Fibroblast of mammary gland (primary cell): ENCODE measurements at places on chromosomes 7 and 10.

- DNase-seq: peak; percentile 47
Observed at GRCh38 chr7:140304191-140304799, 94.0 kb downstream of the SLC37A3 start.

- no peak for DNase-seq
Observed at GRCh38 chr7:34249192-34249591, 343.9 kb downstream of the BMPER start.

DNA sequence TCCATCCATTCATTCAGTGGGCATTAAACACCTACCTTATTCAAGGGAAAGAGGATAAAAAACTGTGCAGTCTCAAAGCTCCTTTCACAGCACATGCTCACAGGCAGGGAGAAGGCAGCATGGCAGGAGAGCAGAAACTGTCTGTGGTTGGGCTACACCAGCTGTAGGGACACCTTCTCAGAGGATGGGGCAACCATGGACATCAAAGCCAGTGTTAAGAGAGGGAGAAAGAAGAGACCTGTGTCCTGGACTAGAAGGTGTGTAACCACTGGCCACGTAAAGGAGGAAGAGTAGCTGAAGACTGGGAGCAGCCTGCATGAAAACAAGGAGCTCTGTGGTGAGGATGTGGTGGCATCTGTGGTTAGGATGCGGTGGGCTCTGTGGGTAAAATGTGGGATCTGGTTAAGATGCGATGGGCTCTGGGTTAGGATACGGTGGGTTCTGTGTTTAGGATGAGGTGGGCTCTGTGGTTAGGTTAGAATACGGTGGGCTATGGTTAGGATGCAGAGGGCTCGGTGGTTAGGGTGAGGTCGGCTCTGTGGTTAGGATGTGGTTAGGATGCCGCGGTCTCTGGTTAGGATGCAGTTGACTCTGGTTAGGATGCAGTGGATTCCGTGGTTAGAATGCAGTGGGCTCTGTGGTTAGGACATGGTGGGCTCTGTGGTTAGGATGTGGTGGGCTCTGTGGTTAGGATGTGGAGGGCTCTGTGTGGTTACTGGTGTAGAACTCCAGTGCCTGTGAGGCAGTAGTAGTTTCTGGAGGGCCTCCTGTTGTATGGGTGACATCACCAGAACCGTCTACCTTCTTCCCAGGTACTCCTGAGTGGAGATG lies 197.6 kb downstream of the WDR37 start:
- DNase-seq: no peak

DNA sequence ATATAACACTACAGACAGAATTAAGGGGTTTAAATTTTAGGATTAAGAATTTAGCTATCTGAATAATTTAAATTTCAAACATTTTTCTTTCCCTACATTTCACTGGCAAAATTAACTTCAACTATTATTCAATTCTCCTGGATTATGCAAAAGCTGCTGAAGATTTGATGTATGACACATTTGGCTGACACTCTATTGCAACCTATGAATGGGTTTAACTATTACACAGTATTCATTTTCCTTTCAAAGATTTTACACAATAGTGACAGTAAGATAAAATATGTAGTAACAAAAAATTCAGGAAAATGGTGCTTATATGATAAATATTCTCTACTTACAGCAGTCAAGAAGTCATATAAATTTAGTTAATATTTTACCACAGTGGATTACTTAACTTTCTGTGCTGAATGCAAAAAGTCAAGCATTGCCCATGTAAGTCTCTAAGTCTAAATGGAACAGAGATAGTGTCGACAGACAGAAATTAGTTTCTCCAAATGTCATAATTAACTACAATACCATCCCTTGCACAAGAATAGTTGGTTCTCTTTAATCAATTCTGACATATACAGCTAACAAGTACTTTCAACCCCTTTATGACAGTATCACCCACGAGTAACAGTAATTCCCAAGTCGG lies 194.1 kb upstream of the FRMD4A start:
- DNase-seq: no peak

GRCh38 chr10:109963439-109963838 lies 40.1 kb upstream of the XPNPEP1 start:
- peak; percentile 93 for DNase-seq

DNA sequence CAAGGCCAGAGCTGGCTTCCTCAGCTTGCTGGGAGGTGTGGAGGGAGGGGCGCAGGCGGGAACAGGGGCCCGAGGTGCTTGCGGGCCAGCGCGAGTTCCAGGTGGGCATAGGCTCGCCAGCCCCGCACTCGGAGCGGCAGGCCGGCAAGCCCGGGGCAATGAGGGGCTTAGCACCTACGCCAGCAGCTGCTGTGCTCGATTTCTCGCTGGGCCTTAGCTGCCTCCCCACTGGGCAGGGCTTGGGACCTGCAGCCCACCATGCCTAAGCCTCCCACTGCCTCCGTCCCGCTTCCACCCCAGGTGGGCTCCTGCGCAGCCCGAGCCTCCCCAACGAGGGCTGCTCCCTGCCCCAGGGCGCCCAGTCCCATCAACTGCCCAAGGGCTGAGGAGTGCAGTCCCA lies 25.9 kb upstream of the MAT1A start:
- DNase-seq: no peak

GRCh38 chr10:42476101-42476500 lies 162.3 kb downstream of the ZNF33B start:
- no peak for DNase-seq

- DNase-seq: peak; percentile 88
Observed at GRCh38 chr7:94043299-94043698, 39.1 kb upstream of the BET1 start.

- peak; percentile 81 for DNase-seq
Observed at GRCh38 chr7:140479062-140479738, at the start of gene MKRN1. TSS of gene MKRN1 (minus strand) at chr7:140479505. CDS start at chr7:140479344, 161 bp downstream.

GRCh38 chr10:61662794-61663259 lies at the start of gene CABCOCO1:
TSS of gene CABCOCO1 (plus strand) at chr10:61662929. CDS start at chr10:61662973, 44 bp downstream.
- peak; percentile 45 for DNase-seq

DNA sequence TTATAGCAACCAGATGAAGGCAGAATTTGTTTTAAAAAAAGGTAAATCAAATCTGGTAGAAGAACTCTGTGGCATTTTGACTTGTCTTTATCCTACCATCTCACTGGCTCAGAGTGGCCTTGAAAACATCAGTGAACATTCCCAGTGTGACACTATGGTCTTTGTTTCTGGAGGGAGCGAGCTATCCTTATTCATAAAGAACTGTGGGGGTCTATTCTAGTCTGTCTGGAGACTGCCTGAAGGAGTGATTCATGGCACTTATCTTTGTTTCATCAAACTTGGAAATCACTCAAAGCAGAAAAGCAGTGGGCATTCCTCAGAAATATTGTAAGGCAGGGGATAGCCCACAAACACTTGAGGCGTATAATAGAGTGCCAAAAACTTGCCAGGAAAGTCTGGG lies 719.1 kb downstream of the PCDH15 start:
- DNase-seq: no peak

DNA sequence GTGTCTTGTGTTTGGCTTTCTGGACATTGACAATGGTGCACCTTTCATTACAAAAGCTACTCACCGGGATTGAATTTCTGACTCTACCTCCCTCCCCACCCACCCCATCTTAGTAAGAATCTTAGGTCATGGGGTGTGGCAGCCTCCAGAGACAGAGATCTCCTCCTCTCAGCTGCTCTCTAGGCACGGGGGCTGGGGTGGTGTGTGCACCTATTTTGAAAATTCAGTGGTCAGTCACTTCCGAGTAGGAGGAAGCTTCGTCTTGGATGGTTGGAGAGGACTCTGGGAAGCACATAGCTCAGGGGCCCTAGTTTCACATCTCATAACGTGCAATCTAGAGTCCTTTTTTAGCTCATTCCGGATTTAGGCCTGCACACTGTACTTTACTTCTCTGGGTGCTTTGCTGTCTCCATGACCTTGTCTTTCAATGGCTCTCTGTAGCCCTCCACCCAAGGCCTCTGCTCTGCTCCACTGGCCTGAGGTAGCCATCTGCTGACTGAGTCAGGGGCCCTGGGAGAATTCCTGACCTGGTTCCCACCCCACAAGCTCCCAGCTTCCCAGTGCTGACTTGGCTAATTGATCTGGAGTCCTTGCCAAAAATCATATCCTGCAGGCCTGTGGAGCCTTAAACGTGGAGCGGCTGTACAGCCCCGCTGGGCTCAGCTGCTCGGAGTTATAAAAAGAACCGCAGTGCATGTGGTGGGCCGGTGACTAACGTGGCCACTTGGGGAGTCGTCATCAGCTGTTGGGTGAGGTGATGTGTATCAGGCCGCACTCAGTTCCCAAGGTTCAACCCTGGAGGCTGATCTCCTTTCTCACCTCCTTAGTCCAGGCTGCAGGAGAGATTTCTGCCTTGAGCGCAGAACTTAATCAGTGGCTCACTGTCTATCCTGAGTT lies 19.3 kb upstream of the ADAMTS14 start:
- DNase-seq: peak; percentile 100

DNA sequence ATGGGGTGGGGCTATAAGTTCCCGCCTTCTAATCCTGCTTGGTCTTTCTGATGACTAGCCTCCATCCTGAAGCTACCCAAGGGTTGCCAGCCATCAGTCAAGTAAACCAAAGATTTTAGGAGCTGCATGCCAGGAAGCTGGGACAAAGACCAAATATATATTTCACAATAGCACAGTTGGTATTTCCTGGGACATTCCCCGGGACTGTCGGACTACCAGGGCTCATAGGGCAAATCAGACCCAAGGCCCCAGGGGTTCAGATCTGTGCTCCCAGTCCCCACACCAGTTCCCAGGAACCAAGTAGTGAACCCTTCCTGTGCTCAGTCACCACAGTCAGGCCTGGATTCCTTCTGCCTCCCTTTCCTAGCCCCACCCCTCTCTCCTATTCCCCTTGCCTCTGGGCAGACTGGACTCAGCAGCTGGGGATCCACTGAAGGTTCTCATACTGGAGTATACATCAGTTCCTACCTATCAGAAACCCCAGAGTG lies 5.7 kb upstream of the CXCL12 start:
- DNase-seq: no peak

GRCh38 chr7:24866004-24866615 lies 108.8 kb upstream of the GSDME start:
- DNase-seq: no peak

DNA sequence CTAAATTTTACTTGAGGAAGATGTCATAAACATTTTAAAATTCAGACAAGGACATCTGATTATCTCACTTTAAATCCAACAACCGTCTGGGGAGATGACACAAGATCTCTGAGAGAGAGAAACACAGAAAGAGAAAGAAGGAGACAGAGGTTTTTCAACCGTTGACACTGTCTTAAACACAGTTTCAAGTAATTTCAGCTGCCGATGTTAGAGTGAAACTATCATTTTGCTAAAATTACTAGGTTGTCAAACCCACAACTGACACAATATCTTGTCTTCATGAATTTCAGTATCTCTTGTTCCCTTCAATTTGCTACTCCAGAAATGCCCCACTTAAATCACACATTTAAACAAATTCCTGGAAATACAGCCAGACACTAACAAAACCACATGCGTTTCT lies 174.8 kb downstream of the RAPGEF5 start:
- no peak for DNase-seq

DNA sequence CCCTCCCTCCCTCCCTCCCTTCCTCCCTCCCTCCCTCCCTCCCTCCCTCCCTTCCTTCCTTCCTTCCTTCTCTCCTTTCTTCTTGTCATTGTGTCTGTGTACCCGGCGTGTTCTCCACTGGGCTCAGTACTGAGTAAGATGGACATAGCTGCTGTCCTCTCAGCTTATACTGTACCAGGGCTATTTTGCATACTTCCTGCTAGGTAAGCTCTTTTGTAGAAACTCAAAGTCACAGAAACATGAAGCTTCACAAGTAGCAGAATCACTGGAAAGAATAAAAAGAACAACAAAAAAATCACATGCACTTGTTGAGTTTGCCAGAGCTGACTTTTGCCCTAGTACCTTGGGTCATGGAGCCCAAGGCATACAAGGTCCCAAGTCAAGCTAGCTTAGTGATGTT lies 125.7 kb downstream of the PLPP4 start:
- no peak for DNase-seq

GRCh38 chr7:44396931-44397545 lies 71.6 kb upstream of the CAMK2B start:
- peak; percentile 26 for DNase-seq

DNA sequence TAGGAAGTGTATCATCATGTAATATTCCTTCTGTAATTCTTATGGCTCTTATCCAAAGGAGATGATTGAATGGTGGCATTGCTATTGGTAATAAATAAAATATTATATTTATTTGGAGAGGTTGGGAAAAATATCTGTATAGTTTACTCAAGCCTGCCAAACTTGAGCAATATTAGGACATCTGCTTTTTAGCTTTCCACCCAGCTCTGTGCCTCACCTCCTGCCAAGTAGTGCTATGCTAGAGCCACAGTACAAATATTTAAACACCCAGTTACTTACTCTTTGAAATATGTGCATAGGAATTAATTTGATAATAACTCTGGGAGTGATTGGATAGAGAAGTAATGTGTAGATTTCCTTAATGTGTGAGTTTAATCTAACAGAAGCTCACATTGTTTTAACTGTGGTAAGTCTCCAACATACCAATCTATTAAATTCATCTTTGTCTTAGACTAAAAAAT lies 129.2 kb downstream of the BBS9 start:
- DNase-seq: peak; percentile 25

GRCh38 chr10:48672596-48673265 lies 11.9 kb upstream of the WDFY4 start:
- no peak for DNase-seq

GRCh38 chr10:73209705-73210104 lies 37.4 kb downstream of the DNAJC9 start:
- DNase-seq: peak; percentile 17

- DNase-seq: peak; percentile 52
Observed at GRCh38 chr7:38374507-38374906, 101.1 kb upstream of the TARP start.

- peak; percentile 86 for DNase-seq
Observed at GRCh38 chr10:59536167-59537014, 173.3 kb downstream of the SLC16A9 start.

DNA sequence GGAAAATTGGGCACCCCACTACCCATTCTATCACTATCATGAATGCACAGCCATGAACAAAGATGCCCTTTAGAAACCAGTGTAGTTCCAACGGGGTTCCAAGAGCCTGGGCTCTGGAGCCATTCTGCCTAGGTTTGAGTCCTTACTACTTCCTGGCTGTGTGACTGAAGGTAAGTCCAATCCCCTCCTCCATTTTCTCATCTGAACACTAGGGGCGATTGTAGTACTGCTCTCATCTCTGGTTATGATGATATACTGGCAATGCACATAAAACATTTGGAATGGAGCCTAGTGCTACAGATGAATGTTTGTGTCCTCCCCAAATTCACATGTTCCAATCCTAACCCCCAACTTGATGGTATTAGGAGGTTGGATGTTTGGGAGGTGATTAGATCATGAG lies 28.1 kb upstream of the CDH23 start:
- no peak for DNase-seq

DNA sequence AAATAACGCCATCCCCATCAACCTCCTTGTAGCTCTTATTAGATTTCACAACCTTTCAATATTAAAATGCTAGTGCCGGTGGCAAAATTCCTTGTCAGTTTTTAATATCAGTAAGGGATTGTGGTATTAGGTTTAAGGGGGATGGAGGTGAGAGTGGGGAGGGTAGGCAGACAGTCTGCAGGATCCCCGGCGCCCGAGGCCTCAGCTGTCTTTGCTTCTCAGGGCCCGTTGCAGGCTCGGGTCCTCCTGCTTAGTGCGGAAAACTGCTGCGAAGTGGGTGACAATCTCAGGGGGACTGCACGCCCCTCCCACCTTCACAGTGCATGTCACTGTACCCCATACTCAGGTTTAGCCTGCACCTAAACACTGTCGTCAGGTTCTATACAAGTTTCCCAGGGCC lies 274.3 kb upstream of the PODXL start:
- no peak for DNase-seq
